ENCODE measurements at places on chromosomes 7 and 10.

DNA sequence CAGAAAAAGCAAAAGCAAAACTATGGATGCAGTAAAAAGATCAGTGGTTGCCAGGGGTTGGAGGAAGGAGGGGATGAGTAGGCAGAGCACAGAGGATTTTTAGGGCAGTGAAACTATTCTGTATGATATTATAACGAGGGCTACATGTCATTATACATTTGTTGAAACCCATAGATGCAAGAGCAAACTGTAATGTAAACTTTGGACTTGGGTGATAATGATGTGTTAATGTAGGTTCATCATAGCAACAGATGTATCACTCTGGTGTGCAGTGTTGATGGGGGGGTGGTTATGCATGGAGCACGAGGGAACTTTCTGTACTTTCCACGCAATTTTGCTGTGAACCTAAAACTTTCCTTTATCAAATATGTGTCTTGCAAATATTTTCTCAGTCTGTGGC is 23.2 kb downstream of the SLK start:
- DNase-seq, result peak; percentile 26

GRCh38 chr7:149742075-149742701 is 31.2 kb downstream of the ZNF467 start:
- DNase-seq, result peak; percentile 55

DNA sequence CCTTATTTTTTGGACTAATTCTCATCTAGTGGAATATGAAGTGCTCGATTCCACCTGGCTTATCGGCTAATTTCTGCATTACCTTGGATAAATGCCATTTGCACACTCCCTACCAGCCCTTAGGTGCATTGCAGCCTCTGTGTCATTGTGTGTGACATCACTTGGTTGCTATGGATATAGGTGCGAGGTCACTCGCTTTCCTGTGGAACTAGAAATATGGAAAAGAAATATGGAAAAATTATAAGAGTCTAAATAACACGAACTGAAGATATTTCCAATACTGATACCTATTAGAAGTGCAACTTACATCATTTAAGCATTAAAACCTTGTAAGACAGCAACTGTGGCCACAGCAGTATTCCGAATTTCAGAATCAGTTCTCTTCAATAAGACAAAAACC is 2.0 kb downstream of the YWHAG start:
- DNase-seq, result no peak

GRCh38 chr10:47190802-47191450 is 109.1 kb upstream of the GDF10 start:
- DNase-seq, result no peak

GRCh38 chr7:14902589-14903067 is at the start of gene DGKB:
DGKB (minus strand) TSS chr7:14902751.
- DNase-seq, result no peak

GRCh38 chr10:23344241-23344841 is at the start of gene C10orf67:
C10orf67 (minus strand) TSS chr10:23344797; CDS start chr10:23344774, 23 bp downstream.
- DNase-seq, result no peak

DNA sequence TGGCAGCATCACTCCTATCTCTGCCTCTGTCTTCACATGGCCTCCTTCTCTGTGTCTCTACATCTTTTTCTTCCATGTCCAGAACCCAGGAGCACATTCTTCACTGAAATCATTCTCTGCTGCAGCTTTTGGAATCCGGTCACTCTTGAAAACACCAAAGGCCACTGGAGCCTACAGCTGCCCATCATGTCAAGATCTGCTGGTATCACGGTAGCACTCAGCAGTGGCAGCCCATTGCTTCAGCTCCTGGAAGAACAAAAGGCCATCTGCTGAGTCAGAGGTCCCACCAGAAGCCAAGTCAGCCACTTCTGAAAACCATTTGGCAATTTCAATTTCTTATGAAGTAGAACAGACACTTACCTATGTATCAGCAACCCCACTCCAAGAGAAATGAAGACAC is 6.1 kb upstream of the PCBD1 start:
- no peak for DNase-seq

DNA sequence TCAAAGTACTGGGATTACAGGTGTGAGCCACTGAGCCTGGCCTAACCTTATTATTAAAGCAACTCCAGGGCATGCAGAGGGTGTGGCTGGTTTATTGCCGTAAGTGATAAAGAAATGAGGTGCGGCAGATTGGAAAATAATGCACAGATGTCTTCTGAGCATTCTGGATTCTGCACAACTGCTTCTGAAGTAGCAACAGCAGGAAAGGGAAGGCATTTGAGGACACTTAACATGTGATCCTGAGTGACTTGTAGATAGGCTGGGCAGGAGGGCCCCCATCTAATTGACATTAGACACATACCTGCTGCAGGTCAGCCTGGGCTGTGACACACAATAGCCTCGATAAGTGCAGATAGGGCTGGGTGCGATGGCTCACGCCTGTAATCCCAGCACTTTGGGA is 5.6 kb downstream of the RHBDD2 start:
- DNase-seq, result no peak

GRCh38 chr7:103412151-103412550 is 33.9 kb downstream of the SLC26A5 start:
- DNase-seq, result no peak
